ENCODE measurements at places on chromosomes 3 and 15.
A peak's percentile ranks its signal among the peaks of the same experiment; 100 is the strongest.

DNA sequence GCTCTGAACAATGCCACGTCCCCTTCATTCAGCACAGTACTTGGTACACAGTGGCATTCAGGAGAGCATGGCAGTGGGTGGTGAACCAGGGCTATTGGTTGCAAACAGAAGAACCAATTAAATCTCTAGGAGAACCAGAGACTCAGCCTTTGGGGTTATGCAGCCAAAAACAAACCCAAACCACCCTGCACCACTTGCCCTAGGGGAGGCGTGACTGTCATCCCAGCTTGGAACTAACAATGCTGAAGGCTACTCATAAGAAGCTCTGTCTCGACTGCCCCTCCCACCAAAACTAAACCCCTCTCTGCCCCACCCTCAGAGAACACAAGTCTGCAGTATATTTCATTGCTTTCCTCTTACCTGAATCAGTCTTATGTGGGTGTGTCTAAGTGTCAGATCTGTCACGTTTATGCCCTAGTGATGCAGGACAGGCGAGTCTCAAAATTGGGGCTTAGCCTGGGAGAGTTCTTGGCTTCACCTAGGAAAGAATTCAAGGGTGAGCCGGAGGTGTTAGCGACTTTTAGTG is 15.2 kb upstream of the KLHL40 start:
- DNase-seq: no peak

DNA sequence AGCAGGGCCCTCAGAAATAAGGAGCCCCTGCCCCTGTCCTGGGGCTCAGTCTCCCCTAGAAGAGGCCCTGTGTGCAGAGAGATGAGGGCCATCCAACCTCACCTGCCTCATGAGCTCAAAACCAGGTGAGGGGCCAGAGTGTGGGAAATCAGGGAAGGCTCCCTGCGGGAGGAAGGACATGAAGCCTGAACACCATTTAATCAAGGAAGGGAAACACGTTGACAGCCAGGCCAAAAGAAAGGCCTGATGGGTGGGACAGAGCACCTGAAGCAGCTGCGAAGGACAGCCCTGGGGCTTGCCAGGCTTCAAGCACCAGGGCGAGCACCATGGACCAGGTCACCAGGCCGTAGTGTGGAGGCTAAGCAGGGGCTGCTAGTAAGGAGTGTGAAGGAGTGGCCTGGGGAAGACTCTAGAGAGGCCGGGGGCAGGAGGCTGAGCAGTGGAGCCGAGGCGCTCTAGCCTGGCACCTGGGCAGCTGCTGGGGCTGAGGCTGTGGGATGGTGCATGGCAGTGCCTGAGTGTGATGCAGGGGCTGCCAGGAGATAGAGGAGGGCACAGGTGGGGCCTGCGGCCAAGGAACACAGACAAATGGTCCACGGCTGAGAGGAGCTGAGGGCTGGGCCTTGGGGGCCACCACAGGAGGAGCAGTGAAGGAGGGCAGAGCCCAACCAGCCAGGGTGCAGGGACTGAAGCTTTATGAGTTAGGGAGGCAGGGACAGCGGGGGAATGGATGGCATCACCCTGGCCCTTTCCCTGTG is 16.1 kb downstream of the ACAA1 start:
- no peak for DNase-seq

GRCh38 chr3:190746531-190746930 is 116.0 kb downstream of the GMNC start:
- no peak for DNase-seq

- DNase-seq: no peak
Measured at GRCh38 chr3:119305286-119305685, 11.1 kb downstream of the ARHGAP31 start.

- no peak for DNase-seq
Measured at GRCh38 chr3:48069339-48069738, 53.1 kb upstream of the MAP4 start.

DNA sequence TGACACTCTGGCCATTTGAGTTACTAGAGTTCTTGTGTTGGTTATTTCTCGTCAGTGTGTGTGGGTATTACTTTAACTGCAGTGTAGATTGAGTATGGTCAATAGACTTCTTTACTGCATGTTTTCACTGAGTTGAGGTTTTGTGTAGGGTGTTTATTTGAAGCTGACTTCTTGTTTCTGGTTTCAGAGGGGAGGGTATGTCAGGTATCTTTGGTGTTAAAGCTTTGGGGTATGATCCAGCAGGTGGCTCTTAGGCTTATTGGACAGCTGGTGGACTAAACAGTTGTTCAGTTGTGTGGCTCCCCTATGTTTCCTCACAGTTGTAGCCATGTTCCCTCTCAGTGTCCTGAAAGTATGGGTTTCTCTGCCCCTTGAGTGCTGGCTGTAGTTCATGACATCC is 72.0 kb downstream of the AKAP13 start:
- DNase-seq: no peak

GRCh38 chr3:84820906-84821305 is 137.9 kb upstream of the CADM2 start:
- DNase-seq: no peak

DNA sequence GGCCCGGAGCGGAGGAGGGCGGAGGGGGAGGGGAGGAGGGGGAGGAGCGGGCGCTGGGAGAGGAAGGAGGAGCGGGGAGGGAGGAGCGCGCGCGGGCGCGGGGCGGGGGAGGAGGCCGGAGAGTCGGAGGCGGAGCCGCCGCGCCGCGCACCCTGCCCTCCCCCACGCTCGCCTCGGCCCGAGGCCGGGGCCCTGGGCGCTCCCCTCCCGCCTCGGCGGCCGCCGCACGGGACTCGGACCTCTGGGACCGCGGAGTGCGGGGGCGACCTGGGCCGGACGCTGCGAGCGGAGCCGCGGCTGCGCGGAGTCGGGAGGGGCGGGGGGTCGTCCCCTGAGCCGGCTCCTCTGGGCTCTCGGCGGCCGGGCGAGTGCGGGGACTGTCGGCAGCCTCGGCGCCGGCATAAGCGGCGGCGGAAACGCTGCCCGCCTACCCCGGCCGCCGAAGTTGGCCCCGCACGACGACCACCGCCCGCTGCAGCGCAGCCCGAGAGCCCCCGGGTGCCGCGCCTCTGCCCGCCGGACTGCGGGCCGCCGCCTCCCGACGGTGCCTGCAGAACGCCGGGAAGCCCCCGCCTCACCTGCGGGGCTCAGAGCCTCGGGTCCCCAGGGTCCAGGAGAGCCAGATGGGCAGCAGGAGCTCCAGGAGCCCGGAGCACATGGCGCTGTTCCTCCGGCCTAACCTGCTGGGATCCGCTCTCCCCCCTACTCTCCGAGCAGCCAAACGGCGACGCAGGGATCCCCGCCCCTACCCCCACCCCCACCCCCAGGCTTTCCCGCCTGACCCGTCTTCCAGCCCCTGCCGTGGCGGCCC is 406 bp upstream of the GABRB3 start:
- no peak for DNase-seq

DNA sequence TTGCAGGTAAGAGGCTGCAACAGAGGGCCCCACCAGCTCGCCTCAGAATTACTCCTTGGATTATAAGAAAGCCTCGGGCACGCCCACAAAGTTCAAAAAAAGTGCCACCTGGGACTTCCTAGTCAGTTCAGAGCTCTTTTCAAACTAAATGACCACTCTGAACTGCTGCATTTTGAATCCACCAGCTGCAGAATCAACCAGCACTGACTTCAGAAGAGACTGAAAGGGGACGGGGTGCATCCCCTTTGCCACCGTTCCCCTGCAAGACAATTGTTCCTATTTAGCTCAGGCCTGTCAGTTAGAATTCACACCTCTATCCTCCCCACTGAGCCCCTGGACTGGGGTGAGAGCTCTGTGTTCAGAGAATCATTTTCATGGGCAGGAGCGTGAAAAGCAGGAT is 181.4 kb upstream of the GADL1 start:
- DNase-seq: no peak

GRCh38 chr15:88744548-88745020 is 58.7 kb upstream of the ACAN start:
- no peak for DNase-seq

DNA sequence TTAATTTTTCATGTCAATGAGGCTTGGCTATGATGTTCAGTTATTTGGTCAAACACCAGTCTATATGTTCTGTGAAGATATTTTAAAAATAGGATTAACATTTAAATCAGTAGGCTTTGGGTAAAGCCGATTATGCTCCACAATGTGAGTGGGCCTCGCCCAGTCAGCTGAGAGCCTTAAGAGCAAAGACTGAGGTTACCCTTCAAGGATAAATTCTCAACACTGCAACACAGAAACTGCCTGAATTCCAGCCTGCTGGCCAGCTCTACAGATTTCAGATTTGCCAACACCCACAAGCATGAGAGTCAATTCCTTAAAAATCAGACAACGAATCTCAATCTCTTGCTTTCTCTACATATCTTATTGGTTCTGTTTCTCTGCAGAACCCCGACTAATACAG is 188.3 kb downstream of the PLCH1 start:
- no peak for DNase-seq

- DNase-seq: no peak
Measured at GRCh38 chr3:13138833-13139145, 65.6 kb upstream of the IQSEC1 start.

DNA sequence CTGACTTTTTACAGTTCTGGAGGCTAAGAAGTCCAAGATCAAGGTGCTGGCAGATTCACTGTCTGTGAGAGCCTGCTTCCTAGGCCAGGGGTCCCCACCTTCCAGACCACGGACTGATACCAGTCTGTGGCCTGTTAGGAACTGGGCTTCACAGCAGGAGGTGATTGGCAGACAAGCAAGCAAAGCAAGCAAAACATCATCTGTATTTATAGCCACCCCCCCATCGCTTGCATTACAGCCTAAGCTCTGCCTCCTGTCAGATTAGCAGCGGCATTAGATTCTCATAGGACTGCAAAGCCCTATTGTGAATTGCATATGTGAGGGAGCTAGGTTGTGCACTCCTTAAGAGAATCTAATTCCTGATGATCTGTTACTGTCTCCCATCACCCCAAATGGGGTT is 194.7 kb upstream of the THRB start:
- no peak for DNase-seq

DNA sequence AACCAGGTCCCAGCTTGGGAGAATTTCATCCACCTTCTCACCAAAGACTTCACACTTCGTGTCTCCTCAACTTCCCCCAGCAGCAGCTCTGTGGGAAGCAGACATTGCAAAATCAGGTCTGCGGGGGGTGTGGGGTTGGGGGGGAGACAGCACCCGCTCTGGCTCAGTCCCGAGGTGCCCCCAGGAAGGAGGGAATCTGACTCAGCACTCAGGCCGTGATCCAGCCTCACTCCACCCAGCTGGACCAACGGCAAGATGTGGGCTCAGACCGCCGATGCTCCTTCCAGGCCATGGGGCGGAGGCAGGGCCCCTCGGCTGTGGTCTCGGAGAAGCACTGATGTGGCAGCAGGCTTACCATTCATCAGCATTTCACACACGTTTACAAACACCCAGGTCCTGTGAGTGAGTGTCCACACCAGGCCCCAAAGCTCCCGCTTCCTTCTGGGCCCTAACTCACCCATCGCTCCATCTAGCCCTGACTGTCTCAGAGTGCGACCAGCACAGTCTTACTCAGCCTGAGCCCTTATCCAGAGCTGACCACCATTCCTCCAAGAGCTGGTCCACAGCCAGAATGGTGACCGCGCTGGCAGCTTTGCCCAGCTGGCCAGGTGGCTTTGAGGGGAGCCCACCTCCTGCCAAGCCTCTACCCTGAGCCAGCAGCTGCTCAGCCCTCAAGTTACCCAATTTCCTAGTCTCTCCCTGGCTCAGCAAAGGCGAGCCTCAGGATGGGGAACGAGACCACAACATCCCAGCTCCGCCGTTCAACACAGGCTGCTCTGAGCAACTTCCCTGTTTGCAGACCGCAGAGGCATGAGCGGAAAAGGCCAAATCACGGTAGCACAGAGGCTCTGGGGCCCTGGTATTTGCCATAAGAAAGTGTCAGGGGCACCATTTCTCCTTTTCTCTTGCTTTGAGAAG is 3.3 kb downstream of the STAB1 start:
- no peak for DNase-seq

DNA sequence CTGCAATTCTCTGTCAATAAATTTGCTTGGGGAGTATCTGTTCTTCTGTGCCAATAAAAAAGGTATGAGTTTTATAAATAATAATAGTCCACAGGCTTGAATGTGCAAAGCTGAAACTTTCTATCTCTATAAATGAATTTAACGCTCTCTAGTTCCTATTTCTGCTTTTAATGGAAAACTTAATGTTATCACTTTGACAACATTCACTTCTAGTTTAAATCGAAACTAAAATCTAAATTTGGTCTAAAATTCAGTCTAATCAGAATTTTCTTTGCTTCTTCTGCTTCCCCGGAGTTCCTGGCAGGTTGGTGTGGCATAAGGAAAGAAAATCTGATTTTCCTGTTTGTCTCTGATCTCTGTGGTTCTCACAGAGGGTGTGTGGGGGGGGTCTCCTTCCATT is 450.1 kb upstream of the TBL1XR1 start:
- no peak for DNase-seq

DNA sequence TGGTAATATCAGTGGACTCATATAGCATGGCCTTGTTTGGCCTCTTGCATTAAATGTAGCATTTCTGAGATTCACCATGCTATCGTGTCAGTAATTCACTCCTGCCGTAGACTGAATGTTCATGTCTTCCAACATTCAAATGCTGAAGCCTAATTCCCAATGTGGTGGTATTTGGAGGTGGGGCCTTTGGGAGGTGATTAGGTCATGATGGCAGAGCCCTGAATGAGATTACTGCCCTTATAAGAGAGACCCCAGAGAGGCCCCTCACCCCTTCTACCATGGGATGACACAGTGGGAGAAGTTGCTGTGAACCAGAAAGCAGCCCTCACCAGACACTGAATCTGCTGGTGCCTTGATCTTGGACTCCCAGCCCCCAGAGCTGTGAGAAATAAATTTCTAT is 241.4 kb downstream of the VPS13C start:
- DNase-seq: no peak

GRCh38 chr3:64440498-64440897 is 215.2 kb upstream of the PRICKLE2 start:
- peak; percentile 70 for DNase-seq

DNA sequence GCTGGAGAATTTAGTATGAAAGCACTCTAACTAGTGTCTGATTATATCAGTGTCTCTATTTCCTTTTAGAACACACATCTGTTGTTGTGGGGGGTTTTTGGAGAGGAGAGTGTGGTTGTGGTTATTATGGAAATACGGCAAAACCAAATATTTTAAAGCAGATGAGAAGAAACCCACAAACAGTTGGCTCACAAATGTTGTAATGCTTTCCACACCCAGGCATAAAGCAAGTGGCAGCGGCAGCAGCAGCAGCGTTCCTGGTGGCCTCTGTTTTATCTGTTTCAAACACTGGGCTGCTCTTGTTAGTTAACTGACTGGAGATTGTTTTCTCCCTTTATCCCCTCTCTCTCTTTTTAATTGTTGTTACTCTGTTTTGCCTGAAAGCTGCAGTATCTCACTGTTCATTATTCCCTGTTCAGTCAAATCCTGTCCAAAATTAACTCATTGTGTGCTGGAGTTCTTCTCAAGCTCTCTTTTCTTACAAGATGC is 1045.5 kb upstream of the NR2F2 start:
- no peak for DNase-seq

Measured in epithelial cell of prostate (primary cell).